Natural killer cell (primary cell): ENCODE measurements at places on chromosomes 12 and 14. TPM values are rescaled to one million over a fixed set of nuclear protein-coding genes. Genes with fewer than 3 reads are reported as not detected.

The NELL2 gene
- 5.8 TPM for total RNA-seq

DNA sequence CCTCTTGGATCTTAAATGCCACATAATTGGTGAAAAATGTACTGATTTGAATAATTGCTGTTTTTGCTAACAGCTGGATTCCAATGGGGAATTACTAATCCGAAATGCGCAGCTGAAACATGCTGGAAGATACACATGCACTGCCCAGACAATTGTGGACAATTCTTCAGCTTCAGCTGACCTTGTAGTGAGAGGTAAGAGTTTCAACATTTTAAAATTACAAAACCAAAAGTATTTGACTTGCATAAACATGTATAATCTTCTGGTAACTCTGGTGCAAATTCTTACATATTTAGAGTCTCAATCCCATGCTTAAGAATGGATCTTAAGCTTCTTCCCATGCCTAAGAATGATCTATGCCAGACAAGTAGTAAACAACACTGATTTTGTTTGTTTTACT lies 229.1 kb upstream of the PDZRN4 start:
- DNase-seq, result no peak

The LRCOL1 gene
- total RNA-seq, result not detected

The FSCB gene
- total RNA-seq, result not detected

GRCh38 chr12:47361389-47362021 lies 281.7 kb upstream of the AMIGO2 start:
- peak; percentile 70 for DNase-seq

- DNase-seq, result no peak
Observed at GRCh38 chr12:111363578-111363977, 5.3 kb downstream of the PHETA1 start.

DNA sequence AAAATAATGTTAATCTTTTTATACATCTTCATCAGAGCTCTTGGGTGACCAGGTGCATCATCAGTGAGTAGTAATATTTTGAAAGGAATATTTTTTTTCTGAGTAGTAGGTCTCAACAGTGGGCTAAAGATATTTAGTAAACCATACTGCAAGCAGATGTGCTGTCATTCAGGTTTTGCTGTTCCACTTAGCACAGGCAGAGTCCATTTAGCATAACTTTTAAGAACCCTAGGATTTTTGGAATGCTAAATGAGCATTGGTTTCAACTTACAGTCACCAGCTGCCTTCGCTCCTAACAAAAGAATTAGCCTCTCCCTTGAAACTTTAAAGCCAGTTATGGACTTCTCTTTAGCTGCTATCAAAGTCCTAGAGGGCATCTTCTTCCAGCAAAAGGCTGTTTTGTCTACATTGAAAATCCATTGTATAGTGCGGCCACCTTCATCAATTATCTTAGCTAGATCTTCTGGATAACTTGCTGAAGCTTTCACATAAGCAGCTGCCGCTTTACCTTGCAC lies 24.6 kb downstream of the RIMKLB start:
- no peak for DNase-seq

DNA sequence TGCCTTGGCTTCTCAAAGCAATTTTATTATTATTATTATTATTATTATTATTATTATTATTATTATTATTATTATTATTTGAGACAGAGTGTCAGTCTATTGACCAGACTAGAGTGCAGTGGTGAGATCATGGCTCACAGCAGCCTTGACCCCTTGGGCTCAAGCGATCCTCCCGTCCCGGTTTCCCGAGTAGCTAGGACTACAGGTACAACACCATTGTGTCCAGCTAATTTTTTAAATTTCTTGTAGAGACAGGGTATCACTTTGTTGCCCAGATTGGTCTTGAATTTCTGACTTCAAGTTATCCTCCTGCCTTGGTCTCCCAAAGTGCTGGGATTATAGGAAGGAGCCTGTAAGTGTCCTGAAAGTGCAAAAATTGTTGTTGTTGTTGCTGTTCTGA lies 11.6 kb upstream of the AP4S1 start:
- no peak for DNase-seq

DNA sequence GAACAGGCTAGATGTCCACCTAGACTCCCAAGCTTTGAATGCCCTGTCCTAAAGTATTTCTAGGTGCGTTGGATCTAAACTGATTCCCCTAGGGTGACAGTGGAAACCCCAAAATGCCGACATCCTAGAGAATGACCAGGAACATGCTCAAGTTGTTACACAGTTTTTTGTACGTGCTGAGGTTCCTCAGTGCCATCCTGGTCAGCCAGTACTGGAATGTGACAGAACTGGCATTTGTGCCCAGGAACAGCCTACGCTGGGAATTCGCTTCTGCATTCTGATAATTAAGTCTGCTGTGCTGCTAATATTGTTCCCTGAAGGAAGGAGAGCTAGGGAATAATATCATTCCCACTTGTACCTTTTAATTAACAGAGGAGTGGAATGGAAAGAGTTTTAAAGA lies 40.3 kb downstream of the BORCS5 start:
- DNase-seq, result no peak

DNA sequence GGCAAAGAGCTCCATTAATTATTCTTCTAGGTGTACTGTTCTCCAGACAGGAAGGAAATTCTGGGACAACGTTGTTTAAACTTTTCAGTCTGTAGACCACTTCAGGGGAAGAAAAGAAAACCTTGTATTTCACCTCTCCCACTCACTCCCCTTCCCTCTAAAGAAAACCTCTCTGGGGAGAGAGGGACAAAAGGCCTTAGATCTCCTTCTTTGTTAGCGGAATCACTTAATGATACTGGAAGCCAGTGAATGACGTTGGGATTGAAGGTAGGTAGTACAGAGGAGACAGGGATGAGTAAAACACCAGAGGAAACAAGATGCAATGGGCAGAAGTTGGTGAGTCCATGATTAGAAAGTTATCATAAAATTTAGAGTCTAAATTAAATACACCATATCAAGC lies 38.7 kb upstream of the SGPP1 start:
- no peak for DNase-seq

DNA sequence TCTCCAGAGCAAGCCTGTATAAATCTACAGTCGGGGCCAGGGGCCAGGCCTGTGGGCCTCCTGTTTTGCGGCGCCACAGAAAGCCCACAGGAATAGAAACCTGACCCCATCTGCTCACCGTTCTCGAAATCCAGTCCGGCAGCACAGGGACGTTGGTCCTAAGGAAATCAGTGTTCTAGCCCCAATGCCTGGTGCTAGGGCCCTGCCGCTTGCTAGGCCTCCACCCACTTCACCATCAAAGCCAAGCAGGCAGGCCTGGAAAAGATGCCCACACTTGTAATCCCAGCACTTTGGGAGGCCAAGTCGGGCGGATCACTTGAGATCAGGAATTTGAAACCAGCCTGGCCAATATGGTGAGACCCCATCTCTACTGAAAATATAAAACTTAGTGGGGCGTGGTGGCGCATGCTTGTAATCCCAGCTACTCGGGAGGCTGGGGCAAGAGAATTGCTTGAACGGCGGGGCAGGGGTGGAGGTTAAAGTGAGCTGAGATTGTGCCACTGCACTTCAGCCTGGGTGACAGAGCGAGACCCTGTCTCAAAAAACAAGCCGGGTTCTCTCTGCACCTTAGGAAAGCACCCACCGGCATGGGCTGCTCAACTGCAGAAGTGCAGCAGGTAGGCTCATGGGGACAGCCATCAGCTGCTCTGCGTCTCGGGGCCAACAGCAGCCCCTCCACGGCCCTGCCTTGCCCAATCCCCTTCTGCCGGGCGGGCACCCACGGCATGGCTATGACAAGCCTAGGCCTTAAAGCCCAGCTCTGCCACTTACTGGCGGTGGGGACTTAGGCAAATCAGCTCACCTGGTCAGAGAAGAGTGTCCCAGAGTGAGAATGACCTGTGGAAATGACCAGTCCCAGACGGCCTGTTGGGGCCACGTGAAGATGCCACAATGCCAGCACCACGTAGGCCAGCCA lies 47.4 kb downstream of the VWF start:
- DNase-seq, result no peak

- DNase-seq, result no peak
Observed at GRCh38 chr12:5582018-5582417, 150.1 kb downstream of the NTF3 start.

- DNase-seq, result no peak
Observed at GRCh38 chr12:52191841-52192791, at the start of gene KRT80. Gene KRT80, minus strand, starts transcription at chr12:52192014. Its CDS starts 112 bp downstream, at chr12:52191902.

GRCh38 chr12:28610401-28611114 lies 420.3 kb downstream of the CCDC91 start:
- no peak for DNase-seq

DNA sequence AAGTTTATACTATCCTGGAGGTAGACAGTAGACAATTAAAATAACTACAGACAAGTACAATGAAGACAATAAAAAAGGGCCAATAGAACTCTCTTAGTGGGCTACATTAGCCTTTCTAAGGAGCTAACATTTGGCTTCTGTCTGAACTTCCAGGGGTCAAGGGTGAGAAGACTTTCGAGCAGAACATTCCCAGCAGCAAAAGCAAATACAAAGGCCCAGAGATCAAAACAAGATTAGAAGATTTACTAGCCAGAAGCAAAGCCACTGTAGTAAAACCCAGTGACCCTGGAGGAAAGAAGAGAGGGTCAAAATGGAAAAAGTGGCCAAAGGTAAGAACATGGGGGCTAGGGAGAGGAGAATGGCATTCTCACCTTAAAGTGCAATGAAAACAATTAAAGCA lies 63.2 kb downstream of the ATP2B1 start:
- DNase-seq, result no peak

GRCh38 chr12:104687823-104688573 lies 231.2 kb downstream of the CHST11 start:
- DNase-seq, result peak; percentile 67

DNA sequence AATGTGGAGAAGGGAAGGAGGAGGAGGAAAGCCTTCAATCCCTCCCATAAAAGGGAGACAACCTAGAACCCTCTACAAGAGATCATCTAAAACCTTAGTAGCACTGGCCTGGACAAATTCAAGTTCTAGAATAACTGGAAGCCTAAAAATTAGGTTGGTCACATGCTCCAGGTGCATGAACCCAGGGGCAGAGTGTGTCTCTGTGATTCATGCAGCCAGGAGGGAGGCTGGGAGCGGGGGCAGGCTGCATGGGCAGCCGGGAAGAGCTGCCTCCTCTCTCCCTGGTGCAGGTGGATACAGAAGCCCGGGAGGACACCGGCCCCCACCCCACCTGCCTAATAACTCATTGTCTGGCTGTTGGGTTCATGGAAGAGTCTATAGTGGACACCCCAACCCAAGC lies 38.6 kb downstream of the CCDC85C start:
- DNase-seq, result no peak

DNA sequence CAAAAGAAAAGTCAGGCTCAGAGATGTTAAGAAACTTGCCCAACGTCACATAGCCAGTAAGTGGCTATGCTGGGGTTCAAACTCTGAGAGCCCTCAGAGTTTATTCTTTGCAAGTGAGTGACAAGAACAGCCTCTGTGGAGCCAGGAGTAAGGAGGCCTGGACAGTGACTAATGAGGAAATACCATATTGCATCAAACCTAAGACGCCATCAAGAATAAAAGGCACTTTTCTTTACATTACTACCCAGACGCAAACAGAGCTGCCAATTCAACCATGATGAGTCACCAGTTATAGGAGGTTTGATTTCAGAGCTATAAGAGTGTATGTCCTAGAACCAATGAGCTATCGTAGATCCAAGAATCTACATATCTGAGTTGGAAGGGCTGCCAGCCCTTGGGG lies 9.4 kb downstream of the TNFRSF1A start:
- no peak for DNase-seq

GRCh38 chr14:28436821-28437220 lies 329.8 kb upstream of the FOXG1 start:
- no peak for DNase-seq

- DNase-seq, result no peak
Observed at GRCh38 chr14:43172899-43173548, 1334.1 kb downstream of the FSCB start.

- no peak for DNase-seq
Observed at GRCh38 chr12:12070674-12071656, at the start of gene BCL2L14. Gene BCL2L14, plus strand, starts transcription at chr12:12070939. Its CDS starts 8,367 bp downstream, at chr12:12079306.

GRCh38 chr12:79423560-79423959 lies 267.2 kb downstream of the PAWR start:
- DNase-seq, result no peak

The GOLGA5 gene
- total RNA-seq, result 21.0 TPM

DNA sequence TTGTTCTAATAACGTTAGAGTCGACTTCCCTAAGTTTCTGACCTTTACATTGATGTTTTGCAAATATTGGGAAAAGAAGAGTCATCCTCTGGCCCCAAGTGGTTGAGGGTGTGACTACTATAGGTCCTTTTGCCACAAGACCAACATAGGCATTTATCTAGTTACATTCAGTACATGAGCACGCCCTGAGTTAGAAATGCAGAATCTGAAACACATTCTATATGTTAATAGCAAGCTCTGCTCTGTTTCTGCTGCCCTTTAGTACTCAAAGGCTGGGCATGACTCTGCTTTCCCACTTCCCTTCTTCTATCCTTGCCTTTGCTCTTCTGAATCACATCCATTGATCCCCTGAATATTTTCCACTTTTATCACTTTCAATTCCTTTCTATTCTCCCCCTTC lies 115.1 kb upstream of the PTPRB start:
- DNase-seq, result no peak

GRCh38 chr12:128938886-128939285 lies 85.6 kb downstream of the GLT1D1 start:
- DNase-seq, result no peak

GRCh38 chr12:77940011-77940423 lies 109.3 kb downstream of the NAV3 start:
- no peak for DNase-seq

DNA sequence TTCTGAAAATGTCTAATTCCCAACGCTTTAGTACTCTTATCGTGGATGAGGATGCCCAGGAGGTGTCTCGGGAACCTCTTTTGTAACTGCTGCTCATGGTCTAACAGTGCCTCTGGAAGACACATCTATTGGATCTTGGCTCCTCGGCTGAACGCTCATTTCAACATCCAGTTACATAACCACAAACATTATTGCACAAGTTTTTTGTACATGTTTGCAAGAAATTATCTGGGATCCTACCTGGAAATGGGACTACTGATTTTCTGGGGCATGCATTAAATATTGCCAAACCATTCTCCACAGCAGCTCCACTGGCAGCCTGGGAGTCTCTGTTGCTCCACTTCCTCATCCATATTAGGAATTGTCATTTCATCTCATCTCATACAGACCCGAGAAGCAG lies 117.5 kb upstream of the EVL start:
- DNase-seq, result no peak

The BBOF1 gene
- 3.2 TPM for total RNA-seq

- DNase-seq, result peak; percentile 50
Observed at GRCh38 chr12:118060301-118061010, 523 bp downstream of the WSB2 start.

The RASSF3 gene
- 105 TPM for total RNA-seq

- no peak for DNase-seq
Observed at GRCh38 chr14:55117803-55118441, 11.1 kb upstream of the LGALS3 start.

The AQP6 gene
- total RNA-seq, result not detected

DNA sequence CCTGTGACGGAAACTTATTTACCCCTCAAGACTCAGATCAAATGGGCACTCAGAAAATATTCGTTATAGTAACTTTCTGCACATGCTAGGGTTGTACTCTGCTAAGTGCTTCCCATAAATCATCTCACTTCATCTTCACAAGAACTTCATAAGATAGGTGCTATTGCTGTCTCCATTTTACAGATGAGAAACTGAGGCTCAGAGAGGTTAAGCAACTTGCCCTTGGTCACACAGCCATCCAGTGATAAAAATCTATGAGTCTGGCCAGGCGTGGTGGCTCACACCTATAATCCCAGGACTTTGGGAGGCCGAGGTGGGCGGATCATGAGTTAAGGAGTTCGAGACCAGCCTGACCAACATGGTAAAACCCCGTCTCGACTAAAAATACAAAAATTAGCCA lies 33.2 kb upstream of the LHX5 start:
- DNase-seq, result no peak
